ENCODE measurements at places on chromosomes 1 and 21.

DNA sequence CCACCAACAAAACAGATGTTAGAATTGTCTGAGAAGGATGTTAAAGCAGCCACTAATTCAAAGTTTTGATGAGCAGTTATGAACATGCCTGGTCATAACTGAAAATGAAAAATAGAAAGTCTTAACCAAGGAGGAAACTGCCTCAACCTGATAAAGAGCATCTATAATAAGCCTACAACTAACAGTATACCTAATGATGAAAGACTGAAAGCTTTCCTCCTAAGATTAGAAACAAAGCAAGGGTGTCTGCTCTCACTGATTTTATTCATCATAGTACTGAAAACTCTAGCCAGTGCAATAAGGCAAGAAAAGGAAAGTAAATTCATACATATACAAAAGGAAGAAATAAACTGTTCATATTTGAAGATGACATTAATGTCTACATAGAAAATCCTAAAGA lies 82.0 kb downstream of the KCNK1 start:
- no peak for DNase-seq

GRCh38 chr1:59055908-59056719 lies 240.8 kb upstream of the FGGY start:
- DNase-seq: no peak

DNA sequence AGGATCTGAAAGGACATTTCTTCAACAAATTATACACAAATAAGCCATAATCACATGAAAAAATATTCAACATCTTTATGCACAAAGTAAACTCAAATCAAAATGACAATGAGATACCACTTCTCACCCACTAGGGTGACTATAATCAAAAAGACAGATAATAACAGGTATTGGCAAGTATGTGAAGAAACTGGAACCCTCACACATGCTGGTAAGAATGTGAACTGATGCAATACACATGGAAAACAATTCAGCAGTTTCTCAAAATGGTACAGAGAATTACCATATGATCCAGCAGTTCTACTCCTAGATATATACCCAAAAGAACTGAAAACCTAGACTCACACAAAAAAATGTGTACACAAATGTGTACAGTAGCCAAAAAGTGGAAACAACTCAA lies 62.5 kb downstream of the CHD5 start:
- DNase-seq: no peak

GRCh38 chr1:94335950-94336349 lies 82.2 kb upstream of the ABCD3 start:
- DNase-seq: no peak

- DNase-seq: no peak
Observed at GRCh38 chr1:62263814-62264353, 55.4 kb downstream of the KANK4 start.

DNA sequence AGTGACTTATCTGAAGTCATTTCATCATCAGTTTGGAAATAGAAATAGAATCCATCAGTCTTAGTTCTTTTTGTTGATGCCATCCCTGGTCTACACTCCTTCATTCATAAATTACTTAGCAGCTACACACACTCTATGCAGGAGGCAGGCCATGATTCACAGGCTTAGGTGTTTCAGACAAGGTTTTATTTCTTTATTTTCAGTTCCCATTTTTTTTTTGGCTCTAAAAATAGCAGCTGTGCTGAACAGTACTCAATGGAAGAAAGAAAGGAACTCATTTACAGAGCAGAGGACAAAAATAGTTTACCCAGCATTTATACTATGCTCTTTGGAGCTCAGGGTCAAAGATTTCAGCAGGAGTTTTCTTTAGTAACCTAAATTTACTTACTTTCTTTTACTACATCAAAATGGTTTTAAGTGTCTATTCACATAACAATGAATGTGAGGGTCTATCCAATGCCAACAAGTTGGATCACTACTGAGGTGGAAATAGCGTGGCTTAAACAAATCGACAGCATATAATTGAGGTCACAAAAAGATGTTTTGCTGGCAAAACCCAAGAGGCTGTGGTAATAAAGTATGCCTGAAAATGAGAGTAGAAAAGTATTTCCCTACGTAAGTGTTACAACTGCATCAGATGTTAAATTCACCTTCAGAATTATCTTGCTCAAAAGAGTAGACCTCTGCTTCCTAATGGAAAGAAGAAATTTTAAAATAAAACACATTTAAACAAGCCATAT lies 7.7 kb downstream of the KRTAP19-8 start:
- DNase-seq: no peak
